Purkinje cell (primary cell): ENCODE measurements at places on chromosomes 13 and 19. TPM values are rescaled to one million over a fixed set of nuclear protein-coding genes. Genes with fewer than 3 reads are reported as not detected.

Gene KLK14
- polyA plus RNA-seq = not detected in 2 replicates

Gene ZNF442
- 0.27 and 1.5 TPM in 2 replicates for polyA plus RNA-seq

Gene OR10H5
- polyA plus RNA-seq = not detected in 2 replicates

Gene CACNG7
- polyA plus RNA-seq = 1.7 and 1.8 TPM in 2 replicates

Gene KLK2
- 0.20 TPM in 1 of 2 replicates, not detected in the other for polyA plus RNA-seq

Gene HAUS5
- polyA plus RNA-seq = 0.60 and 0.84 TPM in 2 replicates
